ENCODE measurements at places on chromosomes 12 and 14.

DNA sequence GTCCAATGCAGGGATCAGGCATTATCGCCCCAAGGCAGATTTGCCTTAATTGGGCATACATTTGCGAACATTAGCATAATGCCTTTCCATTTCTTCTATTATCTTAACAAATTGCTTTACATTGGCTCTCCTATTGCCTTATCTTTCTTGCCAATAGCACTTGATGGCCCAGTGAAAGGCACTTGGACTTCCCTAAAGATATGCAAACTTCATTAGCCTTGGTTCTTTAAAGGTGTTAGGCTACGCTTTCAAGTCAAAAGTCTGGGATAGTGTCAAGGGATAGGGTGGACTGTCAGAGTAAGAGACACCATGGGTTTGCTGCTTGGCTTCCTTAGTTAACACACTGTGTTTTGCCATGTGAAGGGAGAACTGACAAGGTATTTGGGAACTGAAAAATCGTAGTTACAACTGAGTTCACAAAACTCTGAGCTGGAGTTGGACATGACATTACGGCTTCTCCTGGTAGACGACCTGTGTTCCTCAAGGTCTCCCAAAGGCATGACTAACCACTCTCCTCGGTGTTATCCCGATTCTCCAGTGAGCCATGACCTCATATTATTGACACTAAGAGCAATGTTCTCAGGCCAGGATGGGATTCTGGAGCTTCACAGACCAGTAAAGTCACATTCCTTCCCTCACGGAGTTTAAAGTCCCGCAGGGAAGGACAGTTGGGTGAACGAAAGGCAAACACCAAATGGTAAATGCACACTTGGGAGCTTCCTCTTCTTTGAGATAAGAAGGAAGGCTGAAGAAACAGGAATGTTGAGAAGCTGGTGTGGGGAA is 65.2 kb downstream of the TBC1D30 start:
- H3K4me1 ChIP-seq, result no peaks in the 10 kb centered on the region
- H3K27me3 ChIP-seq, result peaks cover 5% of the 10 kb centered on the region
- DNase-seq, result no peak
- H3K27ac ChIP-seq, result no peak overlapping the region

DNA sequence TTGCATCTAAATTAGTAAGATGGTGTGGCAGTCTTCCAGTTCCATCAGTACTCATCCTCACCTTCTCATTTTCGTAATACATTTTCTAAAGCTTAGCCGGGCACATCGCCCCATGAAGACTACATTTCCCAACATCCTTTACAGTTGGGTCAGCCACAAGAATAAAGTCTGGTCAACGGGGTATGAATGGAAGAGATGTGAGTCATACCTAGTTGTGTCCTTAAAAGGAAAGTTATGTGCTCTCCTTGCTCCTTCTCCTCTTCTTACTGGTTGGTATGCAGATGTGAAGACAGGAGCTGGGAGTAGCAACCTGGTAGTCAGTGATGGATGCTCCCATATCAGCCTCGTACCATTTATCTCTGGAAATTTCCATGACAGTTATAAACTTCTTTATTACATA is 35.9 kb upstream of the EGLN3 start:
- H3K27me3 ChIP-seq, result no peaks in the 10 kb centered on the region
- no peak overlapping the region for H3K4me3 ChIP-seq
- H3K4me1 ChIP-seq, result no peaks in the 10 kb centered on the region

DNA sequence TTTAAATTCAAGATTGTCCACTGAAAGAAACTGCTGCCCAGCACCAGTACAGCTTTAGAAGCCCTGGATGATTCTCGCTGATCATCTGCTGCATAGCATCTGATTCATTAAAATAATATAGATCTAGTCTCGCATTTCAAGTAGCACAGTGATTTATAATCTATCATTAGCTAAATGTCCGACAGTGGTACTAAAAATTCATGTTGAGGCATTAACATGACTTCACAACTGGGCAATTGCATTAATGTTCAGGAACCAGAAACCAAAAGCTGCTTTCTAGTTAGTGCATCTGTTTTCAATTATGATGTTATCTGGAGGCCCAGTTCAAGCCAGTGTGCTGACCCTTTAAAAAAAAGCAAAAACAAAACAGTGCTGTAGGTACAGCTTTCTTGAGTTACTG is 1987.2 kb upstream of the SEL1L start:
- no peaks in the 10 kb centered on the region for H3K4me1 ChIP-seq
- no peaks in the 10 kb centered on the region for H3K36me3 ChIP-seq
- DNase-seq, result no peak
- H3K4me3 ChIP-seq, result no peak overlapping the region
- no peak overlapping the region for H3K27ac ChIP-seq

- no peak overlapping the region for H3K27ac ChIP-seq
- 0 out of 2 replicates have a peak, but pooled peaks cover 2% of the 10 kb centered on the region for H3K27me3 ChIP-seq
- no peak for DNase-seq
- no peaks in the 10 kb centered on the region for H3K4me1 ChIP-seq
- no peaks in the 10 kb centered on the region for H3K36me3 ChIP-seq
Measured at GRCh38 chr12:130978785-130979184, 25.1 kb downstream of the ADGRD1 start.

DNA sequence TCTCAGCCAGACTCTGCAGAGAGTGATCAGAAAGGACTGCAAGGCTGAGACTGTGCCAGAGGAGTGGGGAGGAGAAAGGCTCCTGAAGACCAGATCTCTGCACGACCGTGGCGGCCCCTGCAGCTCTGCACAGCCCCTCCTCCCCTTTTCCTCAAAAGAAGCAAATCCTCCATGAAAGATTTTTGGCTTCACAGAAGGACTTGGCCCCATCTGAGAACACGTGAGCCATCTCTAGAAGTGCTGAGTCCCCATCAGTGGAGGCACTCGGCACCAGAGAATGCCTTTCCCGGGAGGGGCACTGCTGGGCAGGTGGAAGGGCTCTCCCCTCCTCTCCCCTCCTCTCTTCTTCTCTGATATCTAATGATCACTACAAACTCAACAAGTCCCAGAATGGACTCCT is 6.8 kb downstream of the FIGNL2 start:
- peaks cover 3% of the 10 kb centered on the region for H3K27me3 ChIP-seq
- no peak overlapping the region for H3K4me3 ChIP-seq
- no peaks in the 10 kb centered on the region for H3K36me3 ChIP-seq
- H3K4me1 ChIP-seq, result no peaks in the 10 kb centered on the region
- H3K27ac ChIP-seq, result no peak overlapping the region
